HCT116 (cell line): ENCODE measurements at places on chromosomes 4 and X. TPM values are rescaled to one million over a fixed set of nuclear protein-coding genes. Genes with fewer than 3 reads are reported as not detected.

The SEPTIN6 gene
- 10.8 TPM for total RNA-seq

The PRSS12 gene
- 13.8 TPM for total RNA-seq

The ANOS1 gene
- total RNA-seq: 0.12 TPM

The SSX4 gene
- total RNA-seq: not detected

The TCEAL7 gene
- 0.20 TPM for total RNA-seq

The DCAF8L2 gene
- not detected for total RNA-seq

The GLRB gene
- not detected for total RNA-seq

The HSPA4L gene
- total RNA-seq: 18.6 TPM

The OCRL gene
- 19.8 TPM for total RNA-seq

The CXCL9 gene
- total RNA-seq: not detected

The SORCS2 gene
- total RNA-seq: 0.37 TPM

The CENPVL3 gene
- not detected for total RNA-seq

The C4orf50 gene
- not detected for total RNA-seq

The LPAR4 gene
- not detected for total RNA-seq

The HDAC8 gene
- 24.1 TPM for total RNA-seq

The ACE2 gene
- not detected for total RNA-seq

The CC2D2A gene
- total RNA-seq: 13.0 TPM

The HTRA3 gene
- total RNA-seq: not detected

The STS gene
- total RNA-seq: 0.54 TPM

The RASSF6 gene
- total RNA-seq: 1.1 TPM

The RTL5 gene
- 2.5 TPM for total RNA-seq

The H2BW2 gene
- not detected for total RNA-seq

The ADGRG4 gene
- not detected for total RNA-seq

The AWAT2 gene
- total RNA-seq: not detected

The VCX2 gene
- total RNA-seq: not detected

The GPR173 gene
- 3.4 TPM for total RNA-seq

The PHEX gene
- 0.27 TPM for total RNA-seq

The POF1B gene
- 0.15 TPM for total RNA-seq

The HTN3 gene
- not detected for total RNA-seq

The TMPRSS11D gene
- not detected for total RNA-seq

The ITM2A gene
- not detected for total RNA-seq

The SSX1 gene
- not detected for total RNA-seq

The SHROOM4 gene
- total RNA-seq: 0.05 TPM
